Body of pancreas (tissue), 4 donors: ENCODE measurements at places on chromosomes 2 and 18.

DNA sequence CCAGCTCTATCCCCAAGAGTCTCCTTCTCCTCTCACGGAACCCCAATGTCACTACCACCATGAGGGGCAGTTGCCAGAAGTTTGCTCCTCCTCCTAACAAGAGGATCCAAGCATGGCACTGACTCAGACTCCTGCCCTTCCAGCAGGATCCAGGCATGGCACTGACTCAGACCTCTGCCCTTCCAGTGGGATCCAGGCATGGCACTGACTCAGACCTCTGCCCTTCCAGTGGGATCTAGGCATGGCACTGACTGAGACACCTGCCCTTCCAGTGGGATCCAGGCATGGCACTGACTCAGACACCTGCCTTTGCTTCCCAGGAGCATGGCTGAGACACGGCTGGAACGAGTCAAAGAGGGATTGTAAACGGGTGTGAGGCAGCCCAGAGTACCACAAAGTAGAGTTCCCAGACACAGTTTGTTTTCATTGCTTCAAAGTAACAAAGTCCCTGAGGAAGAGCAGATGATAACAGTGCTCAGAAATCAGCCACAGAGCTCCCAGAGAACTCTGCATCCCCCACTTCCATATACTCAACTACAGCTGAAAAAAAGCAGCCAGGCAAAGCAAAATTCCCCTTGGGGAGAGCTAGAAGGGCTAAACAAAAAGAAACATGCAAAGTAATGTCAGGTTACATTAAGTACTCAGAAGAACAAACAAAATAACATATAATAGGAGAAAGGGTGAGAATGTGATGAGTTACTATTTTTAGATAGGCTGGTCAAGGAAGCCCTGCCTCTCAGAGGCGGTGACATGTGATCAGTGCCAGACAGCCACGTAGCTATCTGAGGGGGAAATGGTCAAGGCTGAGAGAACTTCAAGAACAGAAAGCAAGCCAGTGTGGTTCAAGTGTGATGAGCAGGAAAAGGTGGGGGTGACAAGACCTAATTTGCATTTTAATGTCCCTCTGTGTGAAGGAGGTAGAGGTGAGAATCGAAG is 3.0 kb downstream of the BUB1 start:
- no peak overlapping the region for H3K27ac ChIP-seq
- peaks cover 14% of the 10 kb centered on the region for H3K4me1 ChIP-seq
- no peak for DNase-seq
- no peaks in the 10 kb centered on the region for H3K27me3 ChIP-seq
- H3K4me3 ChIP-seq: no peak overlapping the region

DNA sequence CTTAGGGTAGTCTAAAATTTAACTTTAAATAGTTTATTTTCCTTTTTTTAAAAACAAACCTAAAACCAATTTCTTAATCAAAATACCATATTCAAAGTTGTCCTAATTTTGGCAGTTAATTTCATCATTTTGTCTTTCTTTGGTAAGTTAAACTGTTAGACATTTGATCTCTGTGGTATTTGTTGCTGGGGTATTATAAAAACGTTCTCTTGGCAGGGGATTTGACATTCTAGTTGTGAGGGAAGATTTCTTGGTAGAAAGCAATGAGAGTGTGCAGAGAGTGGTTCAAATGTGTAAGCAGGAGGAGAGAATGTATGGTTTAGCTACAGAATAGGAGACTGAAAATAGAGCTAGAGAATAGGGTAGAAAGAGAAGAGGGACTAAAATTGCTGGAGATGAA is 14.6 kb downstream of the GULP1 start:
- H3K27ac ChIP-seq: no peak overlapping the region
- no peak for DNase-seq
- H3K4me3 ChIP-seq: no peak overlapping the region
- H3K27me3 ChIP-seq: no peaks in the 10 kb centered on the region
- peaks cover 9% of the 10 kb centered on the region for H3K4me1 ChIP-seq

- no peak overlapping the region for H3K27ac ChIP-seq
- H3K4me3 ChIP-seq: no peak overlapping the region
- H3K4me1 ChIP-seq: no peaks in the 10 kb centered on the region
- no peaks in the 10 kb centered on the region for H3K36me3 ChIP-seq
Measured at GRCh38 chr2:109507217-109507616, 106.5 kb downstream of the SEPTIN10 start.

DNA sequence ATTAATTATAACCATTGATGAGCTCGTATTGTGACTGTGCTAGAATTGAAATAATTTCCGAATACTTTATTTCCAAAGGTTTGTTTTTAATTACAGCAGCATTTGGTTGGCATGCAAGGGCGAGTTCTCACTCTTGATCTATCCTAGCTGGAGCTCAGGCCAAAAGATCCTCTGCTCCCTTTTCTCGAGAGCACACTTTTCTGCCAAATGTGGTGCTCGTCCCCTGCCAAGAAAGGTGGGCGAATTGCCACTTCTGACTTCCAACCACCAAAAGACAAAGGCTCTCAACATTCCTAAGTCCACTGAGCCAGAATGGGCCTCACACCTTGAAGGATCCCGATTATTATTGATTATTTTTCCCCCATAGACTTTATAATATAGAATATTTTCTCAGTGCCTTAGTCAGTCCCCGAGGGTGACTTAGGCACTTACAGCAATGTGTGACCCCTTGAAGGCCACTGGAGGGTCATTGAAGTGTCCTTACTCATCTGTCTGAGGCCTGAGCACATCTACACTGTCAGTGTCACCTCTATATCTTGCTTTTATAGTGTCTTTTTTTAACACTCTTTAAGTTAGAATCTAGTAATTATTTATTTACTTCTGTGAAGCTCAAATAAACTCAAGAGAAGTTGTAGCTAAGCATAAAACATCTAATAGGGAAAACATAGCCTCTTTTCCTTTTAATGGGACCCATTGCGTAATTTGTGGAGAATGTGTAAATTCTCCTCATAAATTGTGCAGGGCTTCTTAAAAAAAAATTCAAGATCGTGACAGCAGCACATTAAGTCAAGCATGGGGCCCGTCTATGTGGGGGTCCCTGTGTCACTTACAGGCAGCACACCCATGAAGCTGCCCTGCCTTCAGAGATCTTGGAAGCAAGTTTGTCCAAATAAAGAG is 98.3 kb downstream of the MEIS1 start:
- H3K27me3 ChIP-seq: no peaks in the 10 kb centered on the region
- no peak overlapping the region for H3K27ac ChIP-seq
- DNase-seq: no peak
- H3K36me3 ChIP-seq: no peaks in the 10 kb centered on the region
- H3K4me3 ChIP-seq: no peak overlapping the region

DNA sequence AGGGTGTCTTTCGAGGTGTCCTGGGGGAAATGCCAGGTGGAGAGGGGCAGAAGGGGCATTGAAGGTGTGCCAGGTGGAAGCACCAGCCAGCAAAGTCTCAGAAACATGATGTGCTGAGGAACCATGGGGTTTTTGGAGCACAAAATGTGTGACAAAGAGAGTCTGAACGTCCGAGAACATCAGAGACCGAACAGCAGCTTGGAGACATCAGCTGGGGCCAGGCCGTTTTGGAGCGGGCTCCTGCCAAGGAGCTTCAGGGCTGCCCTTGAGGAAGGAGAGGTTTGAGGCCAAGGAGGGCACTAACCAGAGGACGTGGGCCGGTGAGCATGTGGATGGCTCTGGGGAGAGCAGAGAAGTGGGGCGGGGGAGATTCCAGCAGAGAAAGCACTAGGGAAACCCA is 5.3 kb upstream of the MBP start:
- H3K4me3 ChIP-seq: no peak overlapping the region
- H3K4me1 ChIP-seq: peaks cover 26% of the 10 kb centered on the region
- no peak overlapping the region for H3K27ac ChIP-seq
- no peaks in the 10 kb centered on the region for H3K36me3 ChIP-seq
- no peaks in the 10 kb centered on the region for H3K27me3 ChIP-seq
- DNase-seq: no peak

- H3K36me3 ChIP-seq: no peaks in the 10 kb centered on the region
- no peaks in the 10 kb centered on the region for H3K4me1 ChIP-seq
- H3K27me3 ChIP-seq: no peaks in the 10 kb centered on the region
- H3K27ac ChIP-seq: no peak overlapping the region
- no peak overlapping the region for H3K4me3 ChIP-seq
Measured at GRCh38 chr2:205868773-205869333, 186.6 kb downstream of the NRP2 start.

GRCh38 chr2:30799366-30799765 is 7.9 kb downstream of the CAPN13 start:
- no peaks in the 10 kb centered on the region for H3K27me3 ChIP-seq
- no peak overlapping the region for H3K27ac ChIP-seq
- peaks cover 11% of the 10 kb centered on the region for H3K4me1 ChIP-seq
- H3K4me3 ChIP-seq: no peak overlapping the region

GRCh38 chr2:154709215-154709614 is 10.7 kb downstream of the KCNJ3 start:
- H3K4me3 ChIP-seq: no peak overlapping the region
- no peak overlapping the region for H3K27ac ChIP-seq
- no peaks in the 10 kb centered on the region for H3K27me3 ChIP-seq
- no peaks in the 10 kb centered on the region for H3K36me3 ChIP-seq

- H3K27ac ChIP-seq: no peak overlapping the region
- DNase-seq: no peak
- no peak overlapping the region for H3K4me3 ChIP-seq
- no peaks in the 10 kb centered on the region for H3K27me3 ChIP-seq
Measured at GRCh38 chr18:10842861-10843260, 306.5 kb downstream of the PIEZO2 start.

GRCh38 chr2:8276026-8276425 is 405.8 kb upstream of the ID2 start:
- no peaks in the 10 kb centered on the region for H3K4me1 ChIP-seq
- no peaks in the 10 kb centered on the region for H3K27me3 ChIP-seq
- H3K4me3 ChIP-seq: no peak overlapping the region
- no peak overlapping the region for H3K27ac ChIP-seq

GRCh38 chr2:161134547-161135518 is 25.4 kb upstream of the TANK start:
- H3K27me3 ChIP-seq: no peaks in the 10 kb centered on the region
- H3K27ac ChIP-seq: peak overlapping the region; percentile 61
- H3K4me1 ChIP-seq: peaks cover 23% of the 10 kb centered on the region
- no peaks in the 10 kb centered on the region for H3K36me3 ChIP-seq
- no peak overlapping the region for H3K4me3 ChIP-seq
- peak; percentile 59 for DNase-seq

DNA sequence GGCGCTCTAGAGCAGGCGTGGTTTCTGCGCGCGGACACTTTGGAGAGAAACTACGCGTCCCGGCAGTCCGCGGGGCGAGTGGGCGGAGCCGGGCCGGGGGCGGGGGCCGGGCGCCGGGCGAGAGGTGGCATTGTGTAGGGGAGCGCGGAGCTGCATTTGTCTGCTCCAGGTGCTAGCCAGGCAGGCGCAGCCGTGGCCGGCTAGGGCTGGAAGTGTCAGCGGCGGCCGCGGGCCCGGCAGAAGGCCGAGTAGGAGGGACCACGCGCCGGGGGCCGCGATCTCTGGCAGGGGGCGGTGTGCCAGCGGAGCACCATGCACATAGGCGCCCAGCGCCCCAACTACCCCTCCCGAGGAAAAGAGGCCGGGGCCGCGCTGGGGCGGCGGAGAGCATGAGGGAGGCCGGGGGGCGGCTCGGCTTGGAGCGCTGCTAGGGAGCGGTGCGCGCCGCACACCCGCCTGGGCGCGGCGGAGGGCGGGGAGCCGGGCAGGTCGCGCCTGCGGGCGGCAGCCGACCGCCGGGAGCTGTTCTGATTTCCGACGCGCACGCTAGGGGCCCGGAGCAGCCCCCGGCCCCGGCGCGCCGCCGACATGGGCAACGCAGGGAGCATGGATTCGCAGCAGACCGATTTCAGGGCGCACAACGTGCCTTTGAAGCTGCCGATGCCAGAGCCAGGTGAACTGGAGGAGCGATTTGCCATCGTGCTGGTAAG is at the start of gene FMNL2:
FMNL2 (plus strand) TSS at position 159 of the 710 bp plus-strand sequence.
- peaks cover 18% of the 10 kb centered on the region for H3K4me1 ChIP-seq
- H3K27ac ChIP-seq: peak within 1 kb of the TSS; percentile 78
- peak within 1 kb of the TSS; percentile 79 for H3K4me3 ChIP-seq
- H3K27me3 ChIP-seq: no peaks in the 10 kb centered on the region
- H3K36me3 ChIP-seq: no peaks in the 10 kb centered on the region

DNA sequence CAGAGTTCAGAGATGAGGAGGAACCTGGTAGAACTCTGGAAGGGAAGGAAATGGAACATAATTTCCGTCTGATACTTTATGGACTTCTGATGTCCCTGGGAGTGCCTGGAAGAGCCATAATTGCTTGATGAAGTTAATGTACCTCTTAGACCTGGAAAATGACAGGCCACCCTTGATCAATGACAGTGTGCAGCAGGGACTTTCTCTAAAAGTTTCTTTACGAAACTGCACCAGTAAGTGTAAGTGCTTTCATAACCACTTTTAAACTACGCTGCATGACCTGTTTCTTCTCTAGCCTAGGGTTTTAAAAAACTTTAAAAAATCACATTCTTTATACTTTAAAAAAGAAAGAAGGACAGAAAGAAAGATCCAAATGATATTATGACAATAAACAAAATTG is 164.5 kb downstream of the LPIN1 start:
- no peak for DNase-seq
- no peak overlapping the region for H3K27ac ChIP-seq
- H3K27me3 ChIP-seq: no peaks in the 10 kb centered on the region
- H3K4me3 ChIP-seq: no peak overlapping the region
- H3K4me1 ChIP-seq: no peaks in the 10 kb centered on the region

- no peak for DNase-seq
- H3K27ac ChIP-seq: no peak overlapping the region
- no peaks in the 10 kb centered on the region for H3K27me3 ChIP-seq
- H3K4me3 ChIP-seq: no peak overlapping the region
- H3K4me1 ChIP-seq: no peaks in the 10 kb centered on the region
Measured at GRCh38 chr2:26590980-26591618, 50.1 kb downstream of the CIB4 start.

DNA sequence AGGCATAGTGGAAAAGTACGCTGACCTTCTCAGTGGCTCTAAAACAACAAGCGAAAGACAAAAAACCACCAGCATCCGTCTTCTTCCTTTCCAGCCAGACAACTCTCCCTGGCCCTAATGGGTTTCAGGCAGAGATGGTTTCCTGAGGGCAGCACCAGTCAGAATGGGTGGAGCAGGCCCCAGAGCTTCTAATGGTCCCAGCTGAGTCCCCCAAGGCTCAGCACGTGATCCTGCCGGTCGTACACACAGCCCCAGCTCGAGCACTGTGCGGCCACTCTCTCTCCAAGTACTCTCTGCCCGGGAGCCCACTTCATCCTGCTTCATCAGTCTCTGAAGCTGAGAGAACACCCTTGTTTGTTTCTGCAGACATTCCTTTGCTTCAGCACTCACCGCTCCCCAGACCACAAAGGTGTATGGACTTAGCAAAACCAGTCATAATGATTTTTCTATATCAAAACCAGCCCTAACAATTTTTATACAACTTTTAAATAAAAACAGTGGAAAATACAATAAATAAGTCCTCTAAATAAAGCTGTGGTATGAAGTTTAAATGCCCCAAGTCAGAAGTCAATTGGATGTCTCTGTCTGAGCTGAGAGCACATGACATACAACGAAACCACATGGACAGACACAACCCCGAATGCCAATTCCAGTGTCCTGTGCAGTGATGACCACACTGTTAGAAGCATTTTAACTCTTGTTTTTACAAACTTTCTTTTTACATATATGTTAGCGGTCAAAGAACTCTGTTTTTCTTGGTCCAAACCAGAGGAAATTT is 63.9 kb downstream of the PARD6G start:
- no peaks in the 10 kb centered on the region for H3K36me3 ChIP-seq
- no peaks in the 10 kb centered on the region for H3K27me3 ChIP-seq
- H3K4me3 ChIP-seq: no peak overlapping the region
